Activated CD4-positive, alpha-beta T cell treated with anti-CD3 and anti-CD28 coated beads, Interleukin-2, amount 10 ng/mL, durations not matched to agents 24 days and 14 days (primary cell): ENCODE measurements at places on chromosomes 16 and 17. TPM values are rescaled to one million over a fixed set of nuclear protein-coding genes. Genes with fewer than 3 reads are reported as not detected.
A peak's percentile ranks its signal among the peaks of the same experiment; 100 is the strongest.

Gene TBC1D3K
- total RNA-seq = not detected in 2 replicates

Gene ENKD1
- total RNA-seq = 12.7 and 13.8 TPM in 2 replicates

Gene DHRS7C
- total RNA-seq = not detected in 2 replicates

Gene DNAH9
- total RNA-seq = not detected in 2 replicates

Gene ANKRD11
- total RNA-seq = 152 TPM in 2 replicates

Gene HEATR9
- total RNA-seq = 0.14 TPM in 1 of 2 replicates, not detected in the other

Gene SUPT6H
- total RNA-seq = 100 and 108 TPM in 2 replicates

Gene RHBDF1
- 0.26 and 0.76 TPM in 2 replicates for total RNA-seq

Gene TRAF4
- 155 and 168 TPM in 2 replicates for total RNA-seq

Gene FKBP10
- 0.31 and 0.47 TPM in 2 replicates for total RNA-seq

Gene CNOT1
- 270 and 271 TPM in 2 replicates for total RNA-seq

- peaks cover 7% of the 10 kb centered on the region for H3K27me3 ChIP-seq
- H3K27ac ChIP-seq = peak within 1 kb of the TSS; percentile 39
- peaks cover 3% of the 10 kb centered on the region for H3K36me3 ChIP-seq
- peak; percentile 81 for DNase-seq
- H3K4me3 ChIP-seq = peak within 1 kb of the TSS; percentile 80
- peaks cover 7% of the 10 kb centered on the region for H3K4me1 ChIP-seq
Observed at GRCh38 chr17:28405632-28406472, at the start of gene SLC46A1. Gene SLC46A1 (minus strand): TSS chr17:28406212. CDS start chr17:28406114, 98 bp downstream.

DNA sequence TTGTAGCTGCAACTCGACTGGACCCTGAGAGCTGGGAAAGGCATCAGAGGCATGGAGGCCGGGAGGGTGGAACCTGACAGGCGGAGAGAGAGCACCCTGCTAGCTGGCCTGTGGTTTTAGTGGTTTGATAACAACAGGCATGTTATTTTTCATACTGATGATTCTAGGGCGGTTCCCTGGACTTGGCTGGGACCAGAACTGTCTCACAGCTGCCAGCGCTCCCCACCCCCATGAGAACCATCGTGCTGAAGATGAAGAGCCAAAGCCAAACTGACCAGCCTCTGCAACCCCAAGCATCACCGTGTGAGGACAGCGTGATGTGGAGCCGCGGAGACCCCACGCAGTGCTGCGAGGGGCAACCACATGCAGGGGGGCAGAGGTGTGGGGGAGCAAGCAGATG lies 28.5 kb downstream of the MXRA7 start:
- peaks cover 5% of the 10 kb centered on the region for H3K4me1 ChIP-seq
- peaks cover 3% of the 10 kb centered on the region for H3K27me3 ChIP-seq
- no peak overlapping the region for H3K27ac ChIP-seq
- no peak for DNase-seq

DNA sequence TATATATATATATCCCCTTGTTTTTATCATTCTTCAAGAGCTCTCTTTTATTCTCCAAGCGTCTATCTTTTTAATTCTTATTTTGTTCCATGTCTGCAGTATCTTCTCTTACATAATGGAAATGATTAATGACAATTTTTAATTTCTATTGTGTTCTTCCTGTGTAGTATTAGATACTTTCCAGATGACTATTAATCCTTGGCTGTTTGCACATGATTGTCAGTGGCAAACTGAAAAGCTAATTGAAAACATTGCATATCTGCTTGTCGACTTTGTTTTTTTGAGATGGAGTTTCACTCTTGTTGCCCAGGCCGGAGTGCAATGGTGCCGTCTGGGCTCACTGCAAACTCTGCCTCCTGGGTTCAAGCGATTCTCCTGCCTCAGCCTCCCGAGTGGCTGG lies 124.7 kb downstream of the BCAS3 start:
- H3K27me3 ChIP-seq = peaks cover 2% of the 10 kb centered on the region
- no peaks in the 10 kb centered on the region for H3K4me1 ChIP-seq
- no peak overlapping the region for H3K27ac ChIP-seq
- no peak overlapping the region for H3K4me3 ChIP-seq
- DNase-seq = no peak

GRCh38 chr16:31880322-31880979 lies 6.8 kb downstream of the ZNF267 start:
- H3K27me3 ChIP-seq = no peaks in the 10 kb centered on the region
- peak; percentile 84 for DNase-seq
- H3K36me3 ChIP-seq = peaks cover 96% of the 10 kb centered on the region
- H3K27ac ChIP-seq = peak overlapping the region; percentile 94
- peak overlapping the region; percentile 90 for H3K4me3 ChIP-seq

DNA sequence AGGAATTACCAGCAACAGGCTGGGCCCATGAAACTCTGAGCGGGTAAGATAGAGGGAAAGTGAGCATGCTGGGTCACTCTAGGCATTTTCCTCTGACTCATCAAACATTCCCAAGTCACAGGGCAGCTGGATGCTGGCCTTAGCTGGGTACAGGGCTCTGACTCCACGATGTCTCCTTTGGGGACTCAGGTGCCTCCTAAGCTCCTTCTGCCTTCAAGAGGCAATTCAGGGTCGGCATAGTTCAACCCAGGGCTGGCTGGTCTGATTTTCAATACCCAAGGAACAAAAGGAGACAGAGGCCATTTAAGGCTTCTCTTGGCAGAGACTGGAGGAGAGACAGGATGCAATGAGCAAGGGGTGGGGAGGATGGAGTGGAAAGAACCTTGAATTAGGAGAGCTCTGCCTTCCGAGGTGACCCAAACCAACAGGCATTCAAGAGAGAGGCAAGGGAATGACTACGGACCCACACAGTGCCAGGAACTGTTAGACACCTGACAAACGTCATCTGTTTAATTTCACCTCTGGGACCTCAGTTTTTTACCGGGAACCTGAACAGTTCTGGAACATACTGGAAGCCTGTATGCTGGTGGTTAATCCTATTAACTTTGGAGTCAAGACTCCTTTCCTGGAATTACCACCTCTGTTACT lies 910 bp downstream of the WBP2 start:
- peak; percentile 69 for DNase-seq
- peaks cover 13% of the 10 kb centered on the region for H3K36me3 ChIP-seq
- H3K4me3 ChIP-seq = no peak overlapping the region
- H3K4me1 ChIP-seq = peaks cover 29% of the 10 kb centered on the region
- H3K27me3 ChIP-seq = no peaks in the 10 kb centered on the region

GRCh38 chr16:85710732-85711131 lies 22.0 kb upstream of the GINS2 start:
- H3K27ac ChIP-seq = no peak overlapping the region
- no peak for DNase-seq
- peaks cover 3% of the 10 kb centered on the region for H3K4me1 ChIP-seq
- H3K27me3 ChIP-seq = peaks cover 8% of the 10 kb centered on the region

DNA sequence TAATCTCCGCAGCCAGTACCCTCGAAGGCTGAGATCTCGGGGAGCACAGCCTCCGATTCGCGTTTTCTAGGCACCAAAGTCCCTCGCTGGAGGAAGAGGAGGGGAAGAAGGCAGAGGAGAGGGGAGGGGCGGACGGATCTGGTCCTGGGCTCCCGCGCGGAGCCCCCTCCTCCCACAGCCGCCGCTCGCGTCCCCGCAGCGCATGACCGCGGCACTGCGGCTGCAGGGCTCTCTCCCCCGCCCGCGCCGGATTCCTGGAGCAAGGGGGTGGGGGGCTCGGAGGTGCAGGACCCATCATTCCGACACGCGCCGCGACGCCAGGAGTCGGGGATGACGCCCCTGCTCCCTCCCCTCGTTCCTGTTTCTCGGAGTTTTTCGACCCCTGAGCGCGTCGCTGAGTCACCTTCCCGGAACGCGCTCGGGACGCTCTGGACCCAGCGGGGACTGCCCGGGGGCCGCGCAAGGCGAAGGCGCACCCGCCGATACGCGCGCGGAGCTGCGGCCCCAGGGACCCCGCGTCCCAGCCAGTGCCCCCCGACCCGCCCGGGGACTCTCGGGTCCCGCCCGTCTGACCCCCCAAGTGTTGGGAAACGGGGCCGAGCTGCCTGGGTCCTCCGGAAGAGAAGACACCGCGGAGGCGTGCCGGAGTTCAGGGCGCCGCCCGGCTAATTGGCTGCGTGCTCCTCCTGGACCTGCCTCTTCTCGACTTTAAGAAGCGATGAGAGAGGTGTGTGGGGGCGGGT lies 1.4 kb upstream of the SPHK1 start:
- no peaks in the 10 kb centered on the region for H3K27me3 ChIP-seq
- peaks cover 13% of the 10 kb centered on the region for H3K4me1 ChIP-seq
- H3K36me3 ChIP-seq = peaks cover 4% of the 10 kb centered on the region
- peak overlapping the region; percentile 96 for H3K27ac ChIP-seq
- peak; percentile 93 for DNase-seq

GRCh38 chr17:1946021-1946932 lies 78.9 kb downstream of the RTN4RL1 start:
- no peaks in the 10 kb centered on the region for H3K4me1 ChIP-seq
- no peak overlapping the region for H3K4me3 ChIP-seq
- no peak overlapping the region for H3K27ac ChIP-seq

DNA sequence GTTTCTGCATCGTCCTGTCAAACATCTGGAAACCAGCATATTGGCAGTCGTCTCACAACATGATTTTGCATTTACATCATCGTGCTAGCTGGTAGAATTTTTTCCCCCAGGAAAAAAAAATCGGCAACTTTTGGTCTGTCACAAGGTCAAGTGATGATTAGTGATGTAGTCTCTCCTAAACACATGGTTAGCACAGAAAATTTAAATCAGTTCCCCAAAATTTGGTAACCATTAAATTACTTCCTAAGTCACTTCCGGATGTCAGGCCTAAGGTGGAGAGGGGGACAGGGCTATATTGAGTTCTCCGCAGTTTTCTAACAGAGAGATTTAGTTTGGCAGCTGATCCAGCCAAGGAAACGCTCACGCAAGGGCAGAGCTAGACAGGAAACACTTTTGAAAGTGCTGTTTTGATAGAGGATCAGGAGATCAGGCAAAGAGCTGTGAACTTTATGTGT lies 271.0 kb upstream of the TBX2 start:
- peaks cover 4% of the 10 kb centered on the region for H3K4me1 ChIP-seq
- DNase-seq = peak; percentile 53
- no peaks in the 10 kb centered on the region for H3K27me3 ChIP-seq
- no peaks in the 10 kb centered on the region for H3K36me3 ChIP-seq
- H3K27ac ChIP-seq = no peak overlapping the region

- peak overlapping the region; percentile 8 for H3K27ac ChIP-seq
- H3K27me3 ChIP-seq = no peaks in the 10 kb centered on the region
- no peak overlapping the region for H3K4me3 ChIP-seq
- H3K36me3 ChIP-seq = peaks cover 37% of the 10 kb centered on the region
- no peaks in the 10 kb centered on the region for H3K4me1 ChIP-seq
Observed at GRCh38 chr16:10428433-10429168, 42.7 kb downstream of the ATF7IP2 start.

GRCh38 chr16:593406-593805 lies 3.5 kb downstream of the RAB40C start:
- no peak overlapping the region for H3K4me3 ChIP-seq
- no peak for DNase-seq
- H3K36me3 ChIP-seq = peaks cover 11% of the 10 kb centered on the region

DNA sequence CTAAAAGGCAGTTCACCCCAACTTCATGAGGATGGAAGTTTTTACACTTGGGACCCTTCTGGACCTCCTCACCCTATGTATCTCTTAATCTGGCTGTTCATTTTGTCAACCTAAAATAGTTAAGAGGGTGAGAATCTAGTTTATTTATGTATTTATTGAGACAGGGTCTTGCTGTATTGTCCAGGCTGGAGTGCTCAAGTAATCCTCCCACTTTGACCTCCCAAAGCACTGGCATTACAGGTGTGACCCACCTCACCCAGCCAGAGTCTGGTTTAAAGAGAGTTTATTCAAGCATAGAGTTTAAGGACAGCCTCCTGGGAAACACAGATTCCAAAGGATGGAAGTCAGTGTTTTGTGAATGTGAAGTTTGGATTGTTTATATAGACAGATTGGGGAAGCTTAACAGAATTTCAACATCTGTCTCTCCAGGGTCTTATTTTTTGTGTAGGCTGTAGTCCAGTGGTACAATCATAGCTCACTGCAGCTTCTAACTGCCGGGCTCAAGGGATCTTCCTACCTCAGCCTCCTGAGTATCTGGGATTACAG lies 8.0 kb upstream of the APPBP2 start:
- no peaks in the 10 kb centered on the region for H3K36me3 ChIP-seq
- DNase-seq = no peak
- no peak overlapping the region for H3K27ac ChIP-seq
- H3K27me3 ChIP-seq = peaks cover 13% of the 10 kb centered on the region
- peaks cover 2% of the 10 kb centered on the region for H3K4me1 ChIP-seq
